Left renal pelvis (tissue), 4 donors: ENCODE measurements at places on chromosomes 5 and 9.

GRCh38 chr9:35757226-35757891, 3.3 kb upstream of the MSMP start:
- no peak for DNase-seq

GRCh38 chr5:92945605-92946097, 635.4 kb downstream of the NR2F1-AS1 start:
- DNase-seq, result no peak

DNA sequence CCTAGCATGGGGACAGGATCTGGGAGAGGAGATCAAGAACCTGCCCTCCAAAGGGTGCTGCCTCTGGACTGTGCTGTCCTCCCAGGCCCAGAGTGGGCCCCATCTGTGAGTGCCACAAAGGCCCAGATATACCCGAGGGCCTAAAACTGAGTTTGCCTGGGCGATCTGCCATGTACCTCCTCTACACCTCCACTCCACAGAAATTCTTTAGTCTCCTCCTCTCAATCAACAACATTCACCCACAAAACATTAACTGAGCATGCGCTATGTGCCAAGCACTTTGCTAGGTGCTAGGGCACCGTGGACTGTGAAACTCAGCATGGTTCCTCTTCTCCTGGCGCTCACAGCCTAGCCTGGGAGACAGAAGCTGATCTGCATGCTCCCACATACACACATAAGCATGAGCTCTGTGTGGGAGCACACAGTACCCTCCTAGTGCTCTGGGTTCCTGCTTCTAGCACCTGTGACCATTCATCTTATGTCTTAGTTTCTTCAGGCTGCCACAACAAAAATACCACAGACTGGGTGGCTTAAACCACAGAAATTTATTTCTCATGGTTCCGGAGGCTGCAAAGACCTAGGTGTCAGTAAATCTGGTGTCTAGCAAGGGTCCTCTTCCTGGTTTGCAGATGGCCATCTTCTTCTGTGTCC, 82.0 kb upstream of the FSTL4 start:
- no peak for DNase-seq

DNA sequence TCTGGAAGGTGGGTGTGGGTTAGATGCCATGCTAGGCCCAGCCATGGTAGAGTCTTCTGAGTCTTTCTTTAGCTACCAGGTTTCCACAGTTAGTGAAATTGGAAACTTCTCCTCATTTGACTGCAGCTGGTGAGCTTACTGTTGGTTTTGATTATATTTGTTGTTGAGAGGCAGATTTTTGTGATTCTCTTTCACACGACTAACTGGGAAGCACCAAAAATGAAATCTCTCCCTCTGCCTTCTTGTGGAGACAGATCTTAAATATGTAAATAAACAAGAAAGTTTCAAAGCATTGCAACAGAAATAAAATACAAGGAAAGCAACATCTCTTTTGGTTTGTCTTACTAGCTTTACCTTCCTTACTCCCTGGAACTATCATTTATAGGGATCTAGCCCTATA, 122.2 kb downstream of the CEMIP2 start:
- no peak for DNase-seq

- DNase-seq, result no peak
Measured at GRCh38 chr5:136056336-136056735, 27.5 kb downstream of the TGFBI start.
